ENCODE measurements at places on chromosomes 11 and 22.

- peak; percentile 11 for DNase-seq
Measured at GRCh38 chr22:27113211-27113635, 455.8 kb downstream of the MIAT start.

- no peak for DNase-seq
Measured at GRCh38 chr11:116422956-116423600, 349.7 kb downstream of the BUD13 start.

DNA sequence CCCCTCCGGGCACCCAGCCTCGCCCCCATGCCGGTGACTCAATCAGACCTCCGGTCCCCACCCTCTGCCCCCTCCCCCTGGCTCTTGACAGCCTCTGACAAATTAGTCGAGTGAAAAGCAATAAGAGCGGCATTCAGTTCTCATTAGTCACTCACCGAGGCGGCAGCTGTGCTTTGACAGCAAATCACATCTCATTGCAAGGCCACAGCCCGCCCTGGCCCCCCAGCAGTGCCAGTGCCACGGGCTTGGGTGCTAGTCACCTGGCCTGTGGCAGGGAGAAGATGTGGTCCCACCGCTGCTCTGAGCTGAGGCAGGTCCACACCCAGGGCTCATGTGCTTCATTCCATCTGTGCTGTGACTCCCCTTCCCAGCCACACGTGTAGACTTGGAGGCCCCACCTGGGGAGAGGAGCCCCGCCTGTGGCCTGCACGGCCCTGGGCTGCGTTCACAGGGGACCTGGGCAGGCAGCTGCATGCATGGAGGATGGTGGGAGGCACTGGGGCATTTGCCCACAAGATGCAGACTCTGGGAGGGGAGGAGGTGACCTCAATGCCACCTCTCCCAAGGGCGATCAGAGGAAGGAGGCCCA is 7.4 kb upstream of the TH start:
- no peak for DNase-seq

DNA sequence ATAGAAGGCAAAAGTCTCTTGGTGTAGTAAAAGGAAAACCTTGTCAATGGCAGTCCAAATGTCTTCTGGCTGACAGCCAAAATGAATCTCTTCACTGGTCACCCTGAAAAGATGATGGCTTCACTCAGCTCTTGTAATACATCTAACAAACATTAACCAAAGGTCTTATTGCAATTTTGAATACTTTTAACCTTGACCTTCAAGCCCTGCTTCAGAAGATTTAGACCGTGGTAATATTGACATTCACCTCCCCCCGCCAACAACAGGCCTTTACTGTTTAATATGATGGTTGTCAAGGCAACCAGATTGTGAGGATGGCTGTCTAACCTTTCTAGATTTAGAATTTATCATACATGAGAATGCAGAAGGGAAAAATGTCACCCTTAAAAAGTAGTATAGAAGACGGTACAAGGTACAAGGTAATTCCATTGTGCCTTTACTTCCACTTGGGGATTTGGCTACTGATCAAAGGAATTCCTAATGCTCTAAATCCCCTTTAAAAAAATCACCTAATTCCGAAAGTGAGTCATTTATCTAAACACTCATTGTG is 342.3 kb downstream of the LARGE1 start:
- DNase-seq: no peak

- DNase-seq: no peak
Measured at GRCh38 chr11:117663821-117664220, 133.2 kb downstream of the DSCAML1 start.

DNA sequence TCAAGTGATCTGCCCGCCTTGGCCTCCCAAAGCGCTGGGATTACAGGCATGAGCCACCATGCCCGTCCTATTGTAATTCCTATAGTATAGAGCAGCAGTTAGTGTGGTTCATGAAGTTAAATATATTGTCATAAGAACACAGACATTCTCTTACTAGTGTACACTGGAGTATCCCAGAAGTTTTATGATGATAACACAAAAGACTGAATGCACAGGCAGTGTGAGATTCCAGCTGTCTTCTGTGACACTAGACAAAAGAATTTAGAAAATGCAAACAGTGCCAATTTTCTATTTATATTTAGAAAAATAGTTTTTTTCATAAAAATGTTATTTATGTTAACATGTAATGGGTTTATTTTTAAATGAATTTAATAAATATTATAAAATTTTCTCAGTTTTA is 39.4 kb upstream of the RBX1 start:
- no peak for DNase-seq

DNA sequence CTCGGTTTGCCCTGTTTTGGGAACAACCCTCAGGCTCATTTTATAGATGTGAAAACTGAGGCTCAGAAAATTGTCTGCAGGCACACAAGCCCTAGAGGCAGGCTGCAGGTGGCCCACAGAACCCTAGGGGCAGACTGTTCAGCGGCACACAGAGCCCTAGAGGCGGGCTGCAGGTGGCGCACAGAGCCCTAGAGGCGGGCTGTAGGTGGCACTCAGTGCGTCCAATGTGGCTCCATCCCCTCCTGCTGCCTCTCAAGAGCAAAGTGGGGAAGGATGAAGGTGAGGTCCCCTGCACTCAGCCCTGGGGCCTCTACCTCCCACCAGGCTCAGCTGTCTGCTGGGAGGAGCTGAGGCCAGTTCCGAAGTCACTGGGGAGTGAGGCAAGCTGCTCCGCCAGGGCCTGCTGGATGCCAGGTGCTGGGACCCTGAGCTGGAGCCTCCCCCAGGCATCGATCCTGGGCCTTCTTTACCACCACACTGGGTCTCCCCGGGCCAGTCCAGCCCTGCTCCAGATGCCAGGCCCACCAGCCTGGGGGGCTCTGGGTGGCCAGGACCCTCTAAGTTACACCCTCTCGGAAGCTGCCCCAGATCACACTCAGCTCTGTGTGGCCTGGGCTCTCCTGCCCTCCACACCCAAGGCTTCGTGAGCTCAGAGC is 2.3 kb downstream of the ACY3 start:
- peak; percentile 67 for DNase-seq

DNA sequence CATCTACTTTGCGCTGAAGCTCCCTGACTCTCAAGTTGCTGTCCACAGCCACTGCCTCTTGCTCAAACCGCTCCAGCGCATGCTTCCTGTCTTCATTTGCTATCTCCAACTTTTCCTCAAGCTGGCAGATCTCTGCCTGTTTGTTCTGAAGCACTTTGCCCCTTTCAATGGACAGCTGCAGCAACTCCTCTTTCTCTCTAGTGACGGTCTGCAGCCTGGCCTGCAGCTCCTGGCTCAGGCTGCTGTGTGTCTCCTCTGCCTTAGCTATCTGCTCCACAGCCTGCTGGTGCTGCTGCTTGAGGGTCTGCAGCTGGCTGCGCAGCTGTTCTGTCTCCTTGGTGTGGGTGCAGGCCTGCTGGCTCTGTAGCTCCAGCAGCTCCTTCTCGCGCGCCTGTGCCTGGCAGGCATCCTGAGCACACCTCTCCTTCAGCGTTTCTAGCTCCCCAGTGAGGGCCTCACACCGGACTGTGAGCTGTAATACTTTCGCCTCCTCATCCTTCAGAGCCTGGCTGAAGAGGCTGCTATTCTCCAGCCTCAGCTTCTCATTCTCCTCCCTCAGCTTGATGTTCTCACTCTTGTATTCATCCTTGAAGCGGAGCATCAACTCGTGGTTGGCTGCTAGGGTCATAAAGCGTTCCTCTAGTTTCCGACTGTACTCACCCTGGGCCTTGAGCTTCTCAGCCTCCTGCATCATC is 723 bp downstream of the CCDC89 start:
- DNase-seq: no peak

- no peak for DNase-seq
Measured at GRCh38 chr11:110711448-110711775, 825 bp downstream of the ARHGAP20 start.

DNA sequence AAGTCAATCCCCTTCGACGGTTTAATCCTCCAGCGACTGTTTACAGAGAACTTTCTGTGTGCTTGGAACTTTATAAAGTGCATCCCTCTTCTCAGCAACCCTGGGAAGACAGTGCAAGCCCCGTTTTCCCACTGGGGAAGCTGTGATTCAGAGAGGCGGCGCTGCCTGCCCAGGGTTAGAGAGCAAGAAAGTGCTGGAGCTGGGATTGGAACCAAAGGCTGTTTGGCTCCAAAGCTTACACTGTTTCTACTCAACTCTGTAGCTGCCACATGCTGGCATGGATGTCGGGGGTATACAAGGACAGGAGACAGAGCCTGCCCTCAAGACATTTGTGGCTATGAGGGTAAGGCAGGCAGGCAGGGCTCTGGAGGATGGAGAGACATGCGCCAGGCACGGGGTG is 13.0 kb downstream of the FBLN1 start:
- no peak for DNase-seq

DNA sequence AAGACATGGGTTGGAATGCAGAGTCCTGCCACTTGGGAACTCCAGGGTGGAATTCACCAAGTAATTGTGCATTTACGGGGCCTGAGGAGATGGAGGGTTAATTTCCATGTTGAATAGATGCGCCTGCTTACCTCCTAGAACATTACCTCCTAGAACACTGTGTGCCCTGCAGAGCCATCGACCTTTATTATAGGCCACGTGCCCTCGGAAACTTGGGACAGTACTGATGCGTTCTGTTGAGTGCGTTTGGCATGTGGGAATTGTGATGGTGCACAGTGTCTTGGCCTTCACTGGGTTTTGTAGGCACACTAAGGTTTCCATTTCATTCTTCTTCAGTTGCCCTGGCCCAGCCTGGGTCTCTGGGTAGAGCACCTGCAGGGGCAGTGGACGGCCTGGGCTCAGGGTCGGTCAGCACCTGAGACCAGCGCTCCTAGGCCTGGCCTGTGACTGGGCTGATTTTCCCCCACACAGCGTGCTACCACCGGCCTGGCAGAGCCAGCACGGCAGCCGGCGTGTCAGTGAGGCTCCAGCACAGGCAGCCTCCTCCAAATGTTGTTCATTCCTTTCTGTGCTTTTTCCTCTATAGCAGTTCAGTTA is 12.7 kb downstream of the TRMU start:
- DNase-seq: no peak

DNA sequence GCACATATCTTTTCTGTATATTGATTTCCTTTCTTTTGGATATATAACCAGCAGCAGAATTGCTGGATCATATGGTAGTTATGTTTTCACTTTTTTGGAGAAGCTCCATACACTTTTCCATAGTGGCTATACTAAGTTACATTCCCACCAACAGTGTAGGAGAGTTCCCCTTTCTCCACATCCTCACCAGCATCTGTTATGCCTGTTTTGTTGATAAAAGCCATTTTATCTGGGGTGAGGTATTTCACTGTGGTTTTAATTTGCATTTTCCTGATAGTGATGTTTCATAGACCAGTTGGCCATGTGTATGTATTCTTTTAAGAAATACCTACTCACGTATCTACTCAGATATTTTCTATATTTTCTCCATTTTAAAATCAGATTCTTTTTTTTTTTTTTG is 419.3 kb upstream of the FAT3 start:
- no peak for DNase-seq

- no peak for DNase-seq
Measured at GRCh38 chr11:68829581-68829980, 12.1 kb downstream of the CPT1A start.

DNA sequence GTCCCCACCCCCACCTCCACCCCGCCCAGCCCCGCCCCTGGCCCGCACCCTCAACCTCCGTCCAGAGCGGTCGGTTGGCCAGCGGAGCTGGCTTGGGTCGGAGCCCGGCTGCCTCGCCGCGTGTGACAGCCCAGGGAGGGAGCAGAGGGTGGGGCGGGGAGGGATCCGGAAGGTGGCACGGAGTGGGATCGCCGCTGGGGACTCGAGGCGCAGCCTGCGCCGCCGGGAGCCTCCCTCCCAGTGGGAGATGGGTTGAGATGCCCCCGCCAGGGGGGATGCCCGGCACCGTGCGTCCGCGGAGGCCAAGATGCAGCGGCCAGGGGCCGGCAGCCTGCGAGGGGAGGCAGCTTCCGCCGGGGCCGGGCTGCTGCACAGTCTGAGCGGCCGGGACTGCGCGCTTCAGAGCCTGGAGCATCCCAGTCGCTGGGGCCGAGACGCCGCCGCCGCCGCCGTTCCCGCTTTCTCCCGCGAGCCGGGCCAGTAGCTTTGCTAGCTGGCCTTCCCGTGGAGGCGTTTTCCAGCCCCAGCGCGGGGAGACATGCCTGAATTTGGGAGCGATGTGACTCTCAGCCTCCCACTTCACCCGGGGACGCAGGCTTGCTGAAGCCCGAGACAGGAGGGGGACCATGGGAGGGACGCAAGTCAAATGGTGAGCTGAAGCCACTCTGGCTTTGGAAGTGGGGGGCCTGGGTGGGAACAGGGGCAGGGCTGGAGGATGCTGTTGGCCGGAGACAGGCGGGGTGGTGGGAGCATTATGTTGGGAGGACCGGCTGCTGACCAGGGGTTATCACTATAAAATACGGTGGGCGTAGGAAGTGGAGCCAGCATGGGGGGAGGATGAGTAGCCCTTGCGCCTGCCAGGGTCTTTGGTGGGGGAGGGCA is 40.2 kb downstream of the DIXDC1 start:
- DNase-seq: peak; percentile 39

DNA sequence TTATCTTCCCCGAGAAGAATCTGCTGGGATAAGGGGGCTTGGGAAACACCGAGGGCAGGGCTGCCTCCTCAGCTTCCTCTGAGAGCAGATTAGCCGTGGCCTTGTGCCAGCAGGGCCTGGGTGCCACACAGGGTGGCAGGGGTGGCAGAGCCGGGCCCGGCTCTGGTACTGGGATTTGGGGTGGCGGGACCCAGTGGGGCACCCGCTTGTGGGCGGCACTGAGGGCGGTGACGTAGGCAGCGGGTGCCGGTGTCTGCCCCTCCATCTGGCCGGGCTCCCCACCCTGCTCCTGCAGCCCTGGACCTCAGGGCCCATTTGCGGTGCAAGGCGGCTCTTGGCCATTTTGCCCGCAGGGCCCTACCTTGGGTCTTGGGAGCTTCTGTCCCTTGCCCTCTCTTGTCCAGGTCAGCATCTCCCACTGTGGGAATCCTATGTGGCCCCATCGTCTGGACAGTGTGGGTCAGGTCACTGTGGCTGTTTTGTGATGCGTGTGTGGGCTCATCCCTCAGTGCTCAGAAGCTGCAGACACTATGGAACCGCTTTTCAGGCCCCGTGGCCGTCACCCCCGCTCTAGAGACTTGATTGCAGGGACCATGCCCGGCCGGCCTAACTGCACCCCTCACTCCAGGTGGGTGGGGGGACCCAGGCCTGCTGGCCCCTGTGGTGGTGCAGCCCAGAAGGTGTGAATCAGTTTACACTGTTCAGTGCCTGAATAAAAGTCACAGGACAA is 29.7 kb upstream of the KRTAP5-6 start:
- no peak for DNase-seq

- no peak for DNase-seq
Measured at GRCh38 chr11:19842505-19842904, 129.9 kb downstream of the NAV2 start.

DNA sequence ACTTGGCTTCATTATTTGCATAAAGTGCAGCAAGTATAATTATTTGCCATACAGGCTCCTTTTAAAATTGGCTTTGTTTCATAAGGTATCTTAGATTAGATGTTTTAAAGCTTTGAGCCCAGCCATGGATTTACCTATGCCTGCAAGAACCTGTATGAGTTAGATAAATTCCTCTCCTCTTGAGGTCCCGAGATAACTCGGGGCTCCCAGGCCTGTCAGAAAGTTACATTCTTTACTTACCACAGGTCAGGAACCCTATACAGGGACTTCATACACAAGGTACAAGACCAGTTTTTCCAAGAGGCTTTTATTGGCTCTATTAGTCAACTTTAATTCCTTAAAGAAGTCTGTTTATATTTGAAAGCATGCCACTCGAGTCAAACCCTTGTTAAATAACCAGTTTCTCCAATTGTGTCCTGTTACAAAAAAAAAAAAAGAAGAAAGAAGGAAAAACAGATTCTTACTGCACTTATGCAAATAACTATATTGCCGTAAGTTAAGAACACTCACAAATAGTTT is 2.3 kb upstream of the C1QTNF6 start:
- DNase-seq: no peak
